Progenitor cell of endocrine pancreas (in vitro differentiated cells): ENCODE measurements at places on chromosomes 3 and 15.

DNA sequence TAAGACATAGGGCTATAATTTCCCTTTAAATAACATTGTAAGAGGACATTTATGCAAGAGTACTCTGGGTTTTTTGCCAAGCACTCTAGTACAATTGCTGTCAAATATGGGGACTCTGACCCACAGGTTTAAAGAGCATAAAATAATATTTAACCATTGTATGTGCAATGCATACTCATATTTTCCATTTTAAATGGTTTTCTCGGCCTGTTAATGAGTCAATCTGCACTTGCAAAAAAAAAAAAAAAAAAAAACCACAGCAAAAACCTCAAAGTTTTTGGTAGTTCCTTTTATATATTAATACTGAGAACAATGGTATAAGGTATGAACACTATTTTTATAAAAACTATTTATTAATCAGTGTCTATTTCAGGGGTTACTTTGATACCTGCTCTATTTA, 304.0 kb upstream of the CBLB start:
- DNase-seq = no peak

- DNase-seq = no peak
Observed at GRCh38 chr3:56940976-56941375, 119.5 kb upstream of the SPATA12 start.

DNA sequence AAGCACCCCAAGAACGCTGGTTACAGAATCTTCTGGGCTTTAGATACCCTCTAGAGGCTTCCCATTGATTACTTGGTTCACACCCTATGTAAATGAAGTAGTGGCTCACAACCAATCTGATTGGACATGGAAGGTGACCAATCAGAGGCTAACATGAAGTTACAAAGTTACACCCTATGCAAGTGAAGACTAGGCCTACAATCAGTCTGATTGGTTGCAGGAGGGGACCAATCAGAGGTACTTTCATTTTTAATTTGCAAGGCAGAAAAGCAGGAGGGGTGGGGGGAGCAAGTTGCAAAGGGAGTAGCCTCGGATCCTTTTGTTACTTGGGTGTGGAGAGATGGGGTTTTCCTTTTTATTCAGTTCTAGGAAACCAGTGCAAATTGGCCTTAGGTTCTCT, 11.1 kb upstream of the RTP2 start:
- DNase-seq = no peak

DNA sequence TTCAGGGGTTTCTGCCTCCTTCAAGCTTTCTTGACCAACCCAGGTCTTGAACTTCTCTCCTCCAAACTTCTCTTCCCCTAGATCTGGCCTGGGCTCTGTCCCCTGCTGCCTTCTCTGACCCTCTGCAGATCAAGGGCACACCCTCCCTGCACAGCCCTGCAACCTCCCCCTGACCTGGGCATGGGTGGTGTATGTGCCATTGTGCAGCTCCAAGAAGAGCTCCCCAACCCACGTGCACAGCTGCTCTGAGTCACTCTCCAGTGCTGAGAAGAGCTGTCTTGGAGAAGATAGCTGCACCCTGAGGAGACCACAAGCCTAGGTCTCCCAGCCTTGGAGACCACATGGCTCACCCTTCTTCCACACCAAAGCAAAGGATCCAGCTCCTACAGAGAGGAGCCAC, 8.0 kb downstream of the MAN2C1 start:
- DNase-seq = no peak

- no peak for DNase-seq
Observed at GRCh38 chr3:192826214-192827006, 91.2 kb downstream of the MB21D2 start.

DNA sequence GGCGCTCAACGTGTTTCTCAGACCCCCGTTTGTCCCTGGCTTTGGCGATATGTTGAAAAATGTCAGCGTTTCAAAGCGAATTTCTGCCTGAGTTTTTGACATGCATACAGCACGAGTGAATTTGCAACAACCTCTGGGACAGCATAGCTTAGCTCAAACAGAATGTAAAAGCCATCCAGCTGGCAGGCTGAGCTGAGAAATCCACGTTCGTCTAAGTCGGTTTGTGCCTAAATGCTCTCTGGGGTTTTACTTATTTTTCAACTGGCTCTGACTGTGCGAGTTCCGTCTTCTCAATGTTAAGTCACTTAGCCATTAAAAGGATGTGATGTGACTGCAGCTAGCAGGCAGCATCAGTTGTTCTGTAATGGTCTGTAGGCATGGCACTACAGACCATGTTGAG, 243.5 kb upstream of the SLCO3A1 start:
- no peak for DNase-seq
